ENCODE measurements at places on chromosomes 2 and 18.

DNA sequence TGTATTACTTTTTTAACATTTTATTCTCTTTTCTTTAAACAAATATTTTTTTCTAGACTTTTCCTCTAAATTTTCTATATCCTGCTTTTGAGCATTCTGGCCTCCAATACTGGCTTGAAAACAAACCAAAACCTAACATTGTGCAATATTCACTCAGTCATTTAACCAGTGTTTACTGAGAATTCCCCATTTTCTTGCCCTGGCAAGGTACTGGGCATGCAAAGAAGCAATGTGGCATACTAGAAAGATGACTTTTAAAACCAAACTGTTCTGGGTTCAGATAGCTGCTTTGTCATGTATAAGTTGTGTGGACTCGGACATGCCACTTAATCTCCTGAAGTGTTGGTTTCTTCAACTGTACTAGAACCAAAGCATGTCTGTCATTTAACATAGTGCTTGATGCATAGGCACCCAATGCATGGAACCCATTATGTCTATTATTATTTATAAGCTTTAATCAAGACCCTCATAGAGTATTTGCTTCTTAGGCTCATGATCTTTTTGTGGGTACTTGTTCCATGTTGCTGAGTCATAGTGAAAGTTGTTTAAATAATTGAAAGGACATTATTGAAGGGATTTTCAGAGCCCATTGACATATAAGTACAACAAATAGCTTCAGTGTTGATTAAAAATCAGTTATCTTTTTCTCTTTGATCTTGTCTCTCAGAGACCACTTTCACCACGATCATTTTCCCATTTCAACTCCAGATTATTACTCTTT lies 185.4 kb upstream of the OSR1 start:
- DNase-seq: no peak

GRCh38 chr18:30971338-30971956 lies 71.1 kb downstream of the DSC3 start:
- no peak for DNase-seq

DNA sequence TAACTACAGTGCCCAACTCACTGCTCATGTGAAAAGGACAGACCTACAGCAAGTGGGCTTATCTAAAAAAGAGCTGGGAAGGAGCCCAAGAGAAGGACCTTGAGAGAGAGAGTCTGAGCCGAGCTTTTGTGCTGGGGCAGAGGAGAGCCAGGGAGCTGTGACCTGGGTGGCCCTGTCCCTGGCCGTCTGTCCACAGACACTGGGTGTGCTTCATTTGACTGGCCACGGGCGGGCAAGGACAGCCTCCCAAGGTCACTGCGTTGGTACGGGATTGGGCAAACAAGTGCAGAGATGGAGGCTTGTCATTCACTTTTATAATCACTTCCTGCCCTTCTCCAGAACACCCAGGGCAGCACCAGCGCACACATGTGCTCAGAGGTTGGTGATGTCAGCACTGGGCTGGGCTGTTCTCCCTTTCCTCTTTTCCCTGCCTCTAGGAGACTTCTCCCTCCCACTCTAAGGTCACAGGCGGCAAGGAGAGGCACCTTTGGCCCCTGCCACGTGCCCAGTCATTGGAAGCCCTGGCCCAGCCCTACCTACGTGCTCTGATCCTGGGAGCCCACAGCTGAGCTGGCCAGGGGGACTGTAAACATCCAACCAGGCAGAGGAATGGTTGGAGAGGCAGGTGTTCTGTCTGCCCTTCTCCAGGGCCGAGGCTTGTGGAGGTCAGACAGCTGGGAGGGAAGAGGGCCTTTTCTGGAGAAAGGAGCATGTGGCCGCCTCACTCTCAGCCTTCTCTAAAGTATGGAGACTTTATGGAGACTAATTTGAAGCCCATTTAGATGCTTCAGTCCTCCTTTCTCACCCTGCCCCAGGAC lies 6.4 kb upstream of the PSD4 start:
- DNase-seq: no peak

DNA sequence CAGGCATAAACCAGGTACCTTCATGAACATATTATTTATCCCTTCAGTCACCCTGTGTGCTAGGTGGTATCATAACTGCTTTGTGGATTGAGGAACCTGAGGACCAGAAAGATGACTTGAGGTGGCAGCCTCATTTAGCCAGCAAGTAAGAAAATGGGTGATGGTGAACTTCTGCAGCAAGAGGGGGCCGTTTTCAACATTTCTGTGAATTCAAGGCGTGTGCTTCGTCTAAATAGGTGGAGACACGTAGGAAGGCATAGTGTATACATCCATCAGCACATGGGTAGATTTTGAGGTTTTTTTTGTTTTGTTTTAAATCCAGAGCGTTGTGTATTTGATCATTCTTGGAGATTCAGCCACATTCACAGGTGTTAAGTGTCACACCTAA lies 118.7 kb downstream of the SPTBN1 start:
- no peak for DNase-seq

DNA sequence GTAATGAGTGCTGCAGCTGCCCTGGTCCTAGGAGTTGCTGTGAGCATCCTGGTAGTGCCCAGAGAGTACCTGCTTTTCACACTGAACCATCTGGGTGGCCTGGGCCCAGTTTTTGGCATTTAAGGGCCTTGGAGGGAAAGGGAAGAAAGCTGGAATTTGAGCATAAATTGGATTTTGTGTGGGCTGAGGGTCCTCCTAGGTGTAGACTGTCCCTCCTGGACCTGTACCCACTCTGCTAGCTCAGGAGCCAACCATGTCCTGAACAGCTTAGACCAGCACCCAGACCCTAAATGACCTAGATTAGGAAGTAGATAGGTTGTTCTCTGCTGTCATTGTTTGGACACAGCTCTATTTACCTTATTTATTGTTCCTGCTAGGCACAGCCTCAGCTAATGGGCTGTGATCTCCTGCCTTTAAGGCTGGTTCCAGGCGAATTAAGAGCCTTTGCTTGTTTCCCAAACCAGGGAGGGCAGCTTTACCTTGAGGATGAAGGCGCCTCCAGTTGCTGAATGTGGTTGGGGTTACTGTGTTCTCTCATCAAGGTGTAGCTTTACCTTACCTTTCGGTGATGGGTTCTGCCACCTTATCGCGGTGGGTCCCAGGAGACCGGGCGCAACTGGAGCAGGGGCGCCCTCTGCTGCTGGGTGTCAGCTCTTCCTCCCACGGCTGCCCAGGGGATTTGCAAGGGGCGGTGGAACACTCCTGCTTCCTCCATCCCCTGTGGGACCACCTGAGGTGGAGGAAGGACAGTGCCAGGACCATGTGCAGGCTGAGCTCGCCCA lies 34.4 kb downstream of the ITGA6 start:
- DNase-seq: no peak

DNA sequence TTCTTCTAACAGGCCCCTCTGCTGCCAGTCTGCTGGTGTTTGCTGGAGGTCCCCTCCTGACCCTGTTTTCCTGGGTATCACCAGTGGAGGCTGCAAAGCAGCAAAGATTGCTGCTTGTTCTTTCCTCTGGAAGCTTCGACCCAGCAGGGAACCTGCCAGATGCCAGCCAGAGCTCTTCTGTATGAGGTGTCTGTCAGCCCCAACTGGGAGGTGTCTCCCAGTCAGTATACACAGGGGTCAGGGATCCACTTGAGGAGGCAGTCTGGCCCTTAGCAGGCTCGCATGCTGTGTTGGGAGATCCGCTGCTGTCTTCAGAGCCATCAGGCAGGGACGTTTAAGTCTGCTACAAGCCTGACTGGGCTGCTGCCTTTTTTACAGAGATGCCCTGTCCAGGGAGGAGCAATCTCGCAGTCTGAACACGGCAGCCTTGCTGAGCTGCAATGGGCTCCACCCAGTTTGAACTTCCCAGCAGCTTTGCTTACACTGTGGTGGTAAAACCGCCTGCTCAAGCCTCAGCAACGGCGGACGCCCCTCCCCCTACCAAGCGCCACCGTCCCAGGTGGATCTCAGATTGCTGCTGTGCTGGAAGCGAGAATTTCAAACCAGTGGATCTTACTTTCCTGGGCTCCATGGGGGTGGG lies 29.9 kb downstream of the CHCHD5 start:
- DNase-seq: no peak

All from SW 1271 (cell line).